AG10803 (cell line): ENCODE measurements at places on chromosomes 13 and 19.

- DNase-seq, result peak; percentile 79
Measured at GRCh38 chr13:34863360-34864135, 78.5 kb upstream of the NBEA start.

- DNase-seq, result no peak
Measured at GRCh38 chr19:53904909-53905308, 4.2 kb upstream of the CACNG7 start.

- no peak for DNase-seq
Measured at GRCh38 chr19:604355-604754, 14.7 kb downstream of the HCN2 start.

- peak; percentile 74 for DNase-seq
Measured at GRCh38 chr19:6233056-6233826, 46.5 kb downstream of the MLLT1 start.

GRCh38 chr13:87680298-87680697, 9.1 kb downstream of the SLITRK5 start:
- no peak for DNase-seq
